ENCODE measurements at places on chromosomes 2 and 18.

- DNase-seq: no peak
Observed at GRCh38 chr2:74390606-74391005, 10.5 kb upstream of the DCTN1 start.

- no peak for DNase-seq
Observed at GRCh38 chr2:23241121-23241520, 143.9 kb upstream of the KLHL29 start.

DNA sequence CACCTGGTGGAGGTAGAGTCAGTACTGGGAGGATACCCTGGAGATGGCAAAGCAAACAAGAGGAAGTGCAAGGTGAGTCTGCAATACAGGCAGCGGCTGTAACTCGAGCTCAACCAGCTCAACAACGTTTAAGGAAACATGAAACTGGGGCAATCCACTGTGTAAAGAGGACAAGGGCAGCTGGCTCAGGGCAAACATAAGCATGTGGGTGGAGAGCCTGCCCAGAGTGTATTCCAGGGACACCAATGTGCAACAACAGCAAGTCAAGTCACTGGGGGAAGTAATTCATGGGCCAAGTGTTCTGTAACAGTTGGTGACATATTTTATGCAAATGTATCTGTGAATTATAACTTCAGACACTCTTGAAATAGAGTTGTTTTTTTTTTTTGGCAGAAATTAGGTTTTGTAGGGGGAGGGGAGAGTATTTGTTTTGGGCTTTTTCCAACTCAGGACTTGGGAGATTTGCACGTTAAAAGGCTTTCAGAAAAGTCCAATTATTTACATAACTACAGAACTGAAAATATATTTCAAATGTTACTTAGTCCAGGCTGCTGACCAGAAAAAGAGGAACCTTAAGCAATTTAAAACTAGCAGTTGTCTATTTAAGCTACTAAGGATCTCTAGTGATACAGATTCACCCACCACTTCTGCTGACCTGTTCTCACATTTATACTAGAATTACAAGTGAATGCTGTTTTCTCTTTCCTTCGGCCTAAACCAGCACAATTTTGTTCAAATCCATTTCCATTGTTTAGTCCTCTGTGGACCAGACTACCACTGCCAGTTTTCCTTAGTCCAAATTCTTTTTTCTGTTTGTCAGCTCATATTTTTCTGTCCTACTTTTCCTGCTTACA, 18.6 kb downstream of the NRXN1 start:
- DNase-seq: no peak

DNA sequence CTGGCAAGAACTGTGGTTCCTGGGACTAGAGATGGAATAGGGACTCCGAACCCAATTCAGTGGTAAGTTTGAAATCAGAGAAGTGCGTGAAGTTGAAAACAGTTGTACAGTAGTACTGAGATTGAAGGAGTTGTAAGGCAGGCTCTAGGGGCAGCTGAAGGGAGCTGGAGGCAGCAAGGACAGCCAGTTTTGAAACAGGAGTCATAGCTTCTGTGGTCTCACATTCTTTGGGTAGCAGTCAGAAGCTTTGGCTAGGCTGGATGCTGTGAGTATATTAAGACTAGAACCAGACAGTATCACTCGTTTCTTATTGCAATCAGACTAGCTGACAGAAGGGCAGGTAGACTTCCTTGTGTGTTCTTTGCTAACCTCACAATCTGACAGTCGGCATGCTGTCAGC, 64.5 kb upstream of the ADAM23 start:
- no peak for DNase-seq

DNA sequence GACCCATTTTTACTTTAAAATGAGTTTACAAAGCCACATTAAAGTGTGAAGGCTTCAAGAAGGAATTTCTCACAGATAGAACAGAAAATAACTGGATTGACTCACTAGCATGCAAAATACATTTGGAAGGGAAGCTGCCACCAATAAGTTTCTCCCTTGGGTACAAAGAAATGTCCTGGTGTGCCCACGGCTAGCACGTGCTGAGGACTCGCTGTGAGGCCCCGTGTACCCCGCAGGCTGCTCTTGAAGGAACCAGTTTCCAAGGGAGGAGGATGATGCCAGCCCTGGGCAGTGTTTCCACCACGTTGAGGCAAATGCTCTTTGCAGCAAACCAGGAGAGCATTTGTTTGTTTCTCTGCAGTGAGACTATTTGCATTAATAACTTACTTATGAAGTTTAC, 207.3 kb downstream of the SH3RF3 start:
- DNase-seq: no peak

DNA sequence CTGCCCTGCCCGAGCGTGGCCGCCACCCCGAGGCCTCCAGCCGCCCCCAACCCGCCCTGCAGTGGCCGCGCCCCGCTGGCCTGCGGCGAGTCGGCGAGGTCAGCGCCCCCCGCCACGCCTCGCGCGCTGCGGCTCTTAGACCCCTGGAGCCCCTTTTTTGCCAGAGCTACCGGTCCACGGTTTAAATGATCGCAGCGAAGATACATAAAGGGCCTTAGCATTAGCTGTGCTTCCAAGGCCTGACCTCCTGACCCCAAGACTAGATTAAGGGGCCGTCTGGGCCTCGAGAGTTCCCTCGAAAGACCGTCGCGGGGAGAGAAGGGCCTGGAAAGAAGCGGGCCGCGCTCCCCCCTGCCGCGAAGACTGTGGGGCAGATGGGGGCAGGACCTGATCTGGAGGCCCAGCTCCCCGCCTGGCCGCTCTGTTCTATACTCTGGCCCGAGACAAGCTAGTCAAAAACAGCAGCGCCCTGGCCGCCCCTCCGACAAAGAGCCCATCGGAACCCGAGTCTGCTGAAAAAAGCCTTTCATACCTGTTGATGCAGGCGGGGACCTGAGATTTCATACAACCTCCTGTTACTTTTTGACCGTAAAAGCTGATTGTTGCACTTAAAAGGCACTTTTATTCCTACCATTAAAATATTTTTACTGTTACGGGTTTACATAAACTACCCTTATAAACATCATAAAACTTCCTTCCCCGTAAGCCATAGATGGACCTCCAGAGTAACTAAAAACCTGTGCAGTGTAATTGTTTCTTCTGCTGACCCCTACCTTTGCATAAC, 68.7 kb upstream of the PSMD14 start:
- DNase-seq: no peak

- no peak for DNase-seq
Observed at GRCh38 chr2:171084128-171084527, 76.6 kb downstream of the TLK1 start.

DNA sequence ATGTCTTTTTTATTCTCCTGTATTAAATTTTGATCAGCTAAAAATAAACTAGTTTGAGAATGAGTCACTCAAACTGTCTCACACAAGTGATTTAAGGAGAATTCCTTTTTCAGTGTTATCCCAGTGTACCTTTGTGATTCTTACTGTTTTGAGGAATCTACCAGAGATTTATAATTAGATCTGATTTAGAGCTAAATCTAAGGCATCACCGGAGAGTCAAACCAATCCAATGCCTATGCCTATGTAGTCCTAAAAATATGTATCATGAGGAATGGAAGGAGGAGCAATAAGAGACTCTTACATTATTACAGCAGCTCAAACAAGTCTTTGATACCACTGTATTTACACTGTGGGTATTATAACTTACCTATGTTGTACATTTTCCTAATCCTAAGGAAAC, 63.4 kb upstream of the CYP20A1 start:
- no peak for DNase-seq

DNA sequence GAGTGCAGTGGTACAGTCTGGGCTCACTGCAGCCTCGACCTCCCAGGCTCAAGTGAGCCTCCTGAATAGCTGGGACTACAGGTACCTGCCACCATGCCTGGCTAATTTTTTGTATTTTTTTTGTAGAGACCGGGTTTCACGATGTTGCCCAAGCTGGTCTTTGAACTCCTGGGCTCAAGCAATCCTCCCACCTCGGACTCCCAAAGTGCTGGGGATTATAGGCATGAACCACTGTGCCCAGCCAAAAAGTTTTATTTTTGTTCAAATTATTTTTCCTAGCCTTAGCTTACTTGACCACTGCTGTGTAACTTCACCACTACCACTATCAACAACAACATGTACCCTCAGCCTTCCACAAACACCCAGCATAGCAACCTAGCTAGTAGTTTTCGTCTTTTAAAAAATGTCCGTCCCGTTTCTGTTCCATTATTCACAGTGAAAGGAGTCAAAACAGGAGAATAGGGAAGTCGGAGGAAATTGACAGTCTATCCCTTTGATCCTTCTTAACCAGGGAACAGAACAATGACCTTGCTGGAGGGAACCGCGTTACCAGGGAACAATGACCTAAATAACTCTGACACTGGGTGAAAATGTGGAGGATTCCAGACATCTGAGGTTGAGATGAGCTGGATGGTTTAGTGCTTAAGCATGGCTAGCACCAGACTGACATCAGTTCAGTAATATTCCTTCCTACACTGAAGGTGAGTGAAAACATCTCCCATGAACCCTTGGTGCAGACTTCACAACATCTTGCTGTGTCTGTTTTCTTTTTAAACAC, 69.2 kb upstream of the ARL4C start:
- DNase-seq: no peak

DNA sequence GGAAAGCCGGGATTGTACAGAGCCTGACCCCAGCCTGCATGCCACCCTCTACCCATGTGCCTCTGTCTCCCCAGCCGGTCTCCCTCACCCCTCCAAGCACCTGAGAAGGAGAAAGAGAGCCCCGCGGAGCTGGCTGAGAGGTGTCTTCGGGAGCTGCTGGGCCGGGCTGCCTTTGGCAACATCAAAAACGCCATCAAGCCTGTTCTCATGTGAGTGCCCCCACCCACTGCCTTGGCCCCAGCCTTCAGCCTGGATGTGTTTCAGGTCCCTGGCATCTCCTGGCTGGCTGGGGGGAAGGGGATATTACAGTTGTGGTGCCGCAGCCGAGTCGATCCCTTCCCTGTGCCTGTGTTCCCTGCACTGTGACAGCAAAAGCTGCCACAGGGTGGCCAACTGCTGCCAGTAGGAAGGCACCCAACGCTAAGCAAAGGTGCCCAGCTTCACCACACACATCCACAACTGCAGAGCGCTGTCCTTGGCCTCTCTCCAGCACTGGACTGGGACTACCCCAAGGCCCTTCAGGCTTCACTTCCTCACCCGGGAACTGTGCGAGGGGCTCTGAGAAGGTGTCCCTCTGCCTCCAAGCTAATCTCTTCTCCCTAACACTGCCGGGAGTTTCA, 38.4 kb downstream of the POMC start:
- DNase-seq: no peak

- DNase-seq: no peak
Observed at GRCh38 chr2:135984199-135985017, 1.0 kb downstream of the DARS1 start.

DNA sequence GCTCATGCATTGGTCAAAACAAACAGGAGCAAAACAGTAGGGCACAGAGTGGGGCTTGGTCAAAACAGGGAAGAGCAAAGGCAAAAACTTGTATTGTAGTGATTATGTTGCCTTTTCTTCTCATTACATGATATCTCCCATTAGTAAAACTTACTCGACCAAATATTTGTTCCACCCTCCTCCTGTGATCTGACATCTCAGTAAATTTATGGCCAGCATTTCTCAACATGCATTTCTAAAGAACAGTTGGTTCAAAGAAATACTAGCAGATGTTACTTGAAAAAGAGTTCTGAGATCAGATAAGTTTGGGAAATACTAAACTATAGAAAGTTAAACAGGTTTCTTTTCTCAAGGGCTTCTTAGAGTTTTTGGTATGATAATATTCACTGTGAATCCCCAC, 423.1 kb downstream of the FIGN start:
- DNase-seq: no peak

GRCh38 chr2:111898703-111899514, 502 bp downstream of the MERTK start:
- DNase-seq: no peak

- DNase-seq: no peak
Observed at GRCh38 chr2:726169-726568, 49.0 kb upstream of the TMEM18 start.

DNA sequence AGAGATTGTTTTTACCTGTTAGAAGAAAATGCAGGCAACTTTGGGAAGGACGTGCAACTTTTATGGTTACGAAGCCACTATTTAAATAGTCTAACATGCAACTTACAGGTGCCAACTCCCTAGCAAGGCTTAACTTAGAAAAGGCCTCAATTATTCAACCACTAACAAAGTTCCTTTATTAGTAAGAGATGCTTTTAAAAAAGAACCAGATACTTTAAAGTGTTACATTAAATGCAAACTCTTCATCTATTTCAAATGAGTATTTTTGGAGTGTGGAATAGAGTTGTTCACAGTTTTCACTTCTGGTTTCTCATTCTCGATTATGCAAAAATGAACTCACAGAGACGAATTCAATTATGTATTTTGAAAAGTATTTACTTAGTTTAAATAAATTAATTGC, 51.7 kb downstream of the PELI1 start:
- no peak for DNase-seq

- DNase-seq: peak; percentile 40
Observed at GRCh38 chr2:226048611-226049010, 649.1 kb downstream of the NYAP2 start.

GRCh38 chr2:94956797-94957391, 68.6 kb upstream of the MAL start:
- no peak for DNase-seq

GRCh38 chr2:10599921-10600320, 89.9 kb downstream of the NOL10 start:
- DNase-seq: no peak

- no peak for DNase-seq
Observed at GRCh38 chr2:159137511-159138241, 148.8 kb downstream of the WDSUB1 start.

- DNase-seq: no peak
Observed at GRCh38 chr2:217617616-217618022, 385.2 kb downstream of the TNS1 start.

Measured in renal cortex interstitium (tissue), 15 donors.